Skin of body (tissue), 3 donors: ENCODE measurements at places on chromosomes 1 and 21. TPM values are rescaled to one million over a fixed set of nuclear protein-coding genes. Genes with fewer than 3 reads are reported as not detected.

DNA sequence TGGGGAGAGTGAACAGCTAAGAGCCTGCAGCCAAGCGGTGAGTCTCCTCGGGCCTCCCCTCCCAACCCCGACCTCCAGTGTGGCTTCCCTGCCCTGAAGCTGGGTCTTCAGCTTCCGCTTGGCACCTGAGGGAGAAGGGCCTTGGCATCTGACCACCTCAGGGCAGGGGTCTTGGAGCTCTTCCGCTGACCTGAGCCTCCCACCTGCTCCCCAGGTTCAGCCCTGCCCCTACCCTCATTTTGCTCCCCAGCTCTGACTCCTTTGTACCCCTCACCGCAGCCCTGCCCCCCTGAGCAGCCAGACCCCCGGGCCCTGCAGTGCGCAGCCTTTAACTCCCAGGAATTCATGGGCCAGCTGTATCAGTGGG, 4.9 kb downstream of the ADAMTSL4 start:
- no peak for DNase-seq

DNA sequence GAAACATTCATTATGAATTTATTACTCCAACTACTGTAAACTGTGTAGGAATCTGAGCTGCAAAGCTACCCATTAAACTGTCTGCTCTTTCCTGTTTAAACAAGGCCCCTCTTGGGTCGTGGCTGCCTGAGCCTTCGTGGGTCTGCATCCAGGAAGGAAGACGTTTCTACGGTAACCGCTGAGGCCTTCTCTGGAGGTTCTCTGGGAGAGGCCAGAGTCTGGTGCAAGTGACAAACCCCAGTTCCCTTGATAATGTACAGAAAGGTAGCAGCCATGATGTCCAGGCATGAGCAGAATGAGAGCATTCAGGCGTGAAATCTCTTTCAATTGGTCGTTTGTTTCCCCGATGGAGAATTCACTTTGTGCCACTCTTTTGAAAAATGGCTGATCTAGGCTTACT, 350.2 kb downstream of the PLPP3 start:
- DNase-seq = no peak

Gene NID1
- total RNA-seq = 85.2 TPM

GRCh38 chr1:78410643-78411042, 80.1 kb upstream of the PTGFR start:
- DNase-seq = no peak

DNA sequence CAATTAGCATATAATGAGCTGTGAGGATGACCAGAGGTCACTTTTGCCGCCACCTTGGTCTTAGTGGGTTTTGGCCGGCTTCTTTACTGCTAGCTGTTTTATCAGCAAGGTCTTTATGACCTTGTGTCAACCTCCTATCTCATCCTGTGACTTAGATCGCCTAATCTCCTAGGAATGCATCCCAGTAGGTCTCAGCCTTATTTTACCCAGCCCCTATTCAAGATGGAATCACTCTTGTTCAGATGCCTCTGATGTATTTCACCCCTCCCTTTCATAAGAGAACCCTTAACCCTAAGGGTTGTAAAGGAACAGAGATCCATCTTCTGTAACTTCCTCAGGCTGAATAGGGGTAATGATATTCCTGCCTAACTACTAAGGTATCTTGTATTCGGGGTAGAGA, 58.9 kb upstream of the PALMD start:
- DNase-seq = no peak

DNA sequence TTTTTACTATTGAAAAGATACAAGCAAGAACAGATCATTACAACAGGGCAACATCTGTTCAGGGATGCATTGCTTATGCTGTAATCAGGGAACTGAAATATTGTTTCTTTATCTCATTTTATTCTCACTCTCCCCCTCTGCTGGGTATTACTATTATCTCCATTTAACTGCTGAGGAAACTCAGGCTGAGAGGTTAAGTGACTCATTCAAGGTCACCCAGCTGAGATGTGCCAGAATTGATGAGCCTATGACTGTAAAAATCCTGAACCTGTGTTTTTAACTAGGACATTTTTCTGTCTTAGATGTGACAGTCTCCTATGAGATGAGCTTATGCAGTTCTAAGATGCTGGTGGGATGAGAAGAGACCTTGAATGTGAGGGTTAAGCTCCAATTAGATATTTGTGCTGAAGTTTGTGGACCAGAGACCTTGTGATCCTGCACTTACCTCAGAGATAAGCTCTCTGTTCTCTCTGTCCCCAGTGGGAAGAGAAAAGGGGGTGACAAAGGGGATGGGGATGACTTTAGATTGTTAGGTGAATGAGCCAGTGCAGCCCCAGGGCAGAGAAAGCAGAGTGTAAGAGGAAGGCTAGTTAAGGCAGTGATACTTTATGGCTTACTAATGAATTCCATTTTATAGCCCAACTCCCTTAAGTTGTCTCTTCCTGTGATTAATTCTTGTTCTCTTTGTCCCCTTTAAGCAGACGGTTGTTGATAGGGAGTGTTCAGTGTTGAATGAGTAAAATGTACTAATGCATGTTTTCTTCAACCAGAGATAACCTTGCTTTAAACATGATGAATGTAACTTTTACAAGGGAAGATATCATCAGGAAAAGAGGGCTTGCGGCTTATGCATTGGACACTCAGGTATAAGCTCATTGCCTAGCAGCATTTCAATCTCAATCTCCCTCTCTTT, 111.4 kb downstream of the HLX start:
- DNase-seq = no peak

DNA sequence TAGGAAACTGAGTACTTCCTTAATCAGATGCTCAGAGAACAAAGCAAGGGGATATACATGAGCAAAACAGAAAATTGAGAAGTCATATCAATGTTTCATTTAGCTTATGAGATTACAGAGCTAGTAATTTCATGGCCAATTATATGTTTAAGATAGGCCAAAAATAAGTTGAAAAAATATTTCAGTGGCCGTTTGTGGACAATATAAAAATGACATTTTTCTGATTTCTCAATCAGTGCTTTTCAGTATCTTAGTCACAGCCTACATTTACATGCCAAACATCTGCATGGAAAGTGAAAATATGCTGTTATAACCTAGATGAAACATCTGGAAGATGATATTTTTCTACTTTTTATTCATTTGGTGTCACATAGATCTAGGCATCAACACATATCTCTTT, 192.5 kb downstream of the HLX start:
- DNase-seq = no peak

GRCh38 chr21:16424331-16424751, 694.6 kb downstream of the USP25 start:
- DNase-seq = no peak

DNA sequence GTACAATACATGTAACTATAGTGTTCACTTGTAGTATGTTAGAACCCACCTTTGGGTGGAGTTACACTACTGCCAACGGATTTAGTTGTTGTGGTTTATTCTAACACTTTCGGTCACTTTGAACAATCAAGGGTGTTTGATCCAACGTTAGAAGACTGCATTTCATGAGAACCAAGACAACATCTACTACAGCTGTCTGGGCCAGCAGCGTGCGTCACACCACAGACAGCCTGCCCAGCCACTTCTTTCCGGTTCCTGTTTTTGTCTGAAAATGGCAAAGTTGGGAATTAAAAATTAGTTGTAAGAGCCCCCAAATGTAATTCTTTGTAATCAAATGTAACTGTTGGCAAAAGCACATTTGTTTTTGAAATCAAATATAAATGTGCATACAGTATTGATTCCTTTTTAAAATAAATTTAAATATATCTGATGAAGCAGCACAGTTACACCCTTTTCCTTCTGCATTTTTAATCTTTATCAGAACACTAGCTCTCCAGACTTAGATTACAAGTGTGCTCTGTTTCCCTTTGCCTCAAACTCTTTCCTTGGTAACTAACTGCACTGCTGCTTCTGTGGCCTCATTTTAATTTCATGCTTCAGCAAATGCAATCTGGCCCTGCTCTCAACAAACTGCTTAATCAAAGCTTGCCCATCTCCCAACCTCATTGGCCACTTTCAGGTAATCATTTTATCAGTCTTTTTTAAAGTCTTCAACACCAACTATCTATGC, 86.6 kb upstream of the DPH5 start:
- DNase-seq = no peak

Gene CALML6
- total RNA-seq = 19.0 TPM

- DNase-seq = no peak
These were observed 13.4 kb downstream of the EYA3 start for GRCh38 chr1:28074892-28075511.
